ENCODE measurements at places on chromosomes 7 and 10. TPM values are rescaled to one million over a fixed set of nuclear protein-coding genes. Genes with fewer than 3 reads are reported as not detected.
A peak's percentile ranks its signal among the peaks of the same experiment; 100 is the strongest.

The GPR26 gene
- not detected for total RNA-seq

The POLR2J2 gene
- total RNA-seq = 16.4 TPM

The ADAM12 gene
- 16.8 TPM for total RNA-seq

The LRRD1 gene
- not detected for total RNA-seq

The SVOPL gene
- 0.70 TPM for total RNA-seq

The TEX47 gene
- not detected for total RNA-seq

The TFR2 gene
- total RNA-seq = 4.8 TPM

The LRIT1 gene
- not detected for total RNA-seq

The ZNF853 gene
- 13.5 TPM for total RNA-seq

The OPALIN gene
- total RNA-seq = not detected

DNA sequence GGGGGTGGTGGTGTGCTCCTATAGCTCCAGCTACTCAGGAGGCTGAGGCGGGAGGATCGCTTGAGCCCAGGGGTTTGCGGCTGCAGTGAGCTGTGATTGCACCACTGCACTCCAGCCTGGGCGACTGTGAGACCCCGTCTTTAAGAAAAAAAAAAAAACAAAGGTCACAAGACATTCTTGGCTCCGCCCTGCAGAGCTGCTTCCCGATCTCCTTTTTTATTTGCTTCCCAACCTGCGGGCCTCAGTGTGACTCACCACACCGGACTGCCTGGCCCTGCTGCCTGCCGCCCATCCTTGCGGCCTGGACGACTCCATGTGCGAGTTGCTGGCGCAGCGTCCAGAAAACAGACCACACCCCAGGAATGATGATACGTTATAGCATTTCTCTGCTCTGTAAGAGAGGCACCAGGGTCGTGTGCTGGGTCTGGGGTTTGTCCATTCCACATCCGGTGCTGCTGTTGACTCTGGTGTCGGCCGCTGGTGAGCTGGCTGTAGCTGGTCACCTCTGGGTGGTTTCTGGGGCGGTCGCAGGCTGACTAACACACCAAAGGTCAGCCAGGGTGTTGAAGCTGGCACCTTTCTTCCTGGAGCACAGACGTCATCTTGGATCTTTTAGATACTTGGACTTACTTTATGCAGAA, 123.6 kb downstream of the TCF7L2 start:
- DNase-seq = peak; percentile 89

DNA sequence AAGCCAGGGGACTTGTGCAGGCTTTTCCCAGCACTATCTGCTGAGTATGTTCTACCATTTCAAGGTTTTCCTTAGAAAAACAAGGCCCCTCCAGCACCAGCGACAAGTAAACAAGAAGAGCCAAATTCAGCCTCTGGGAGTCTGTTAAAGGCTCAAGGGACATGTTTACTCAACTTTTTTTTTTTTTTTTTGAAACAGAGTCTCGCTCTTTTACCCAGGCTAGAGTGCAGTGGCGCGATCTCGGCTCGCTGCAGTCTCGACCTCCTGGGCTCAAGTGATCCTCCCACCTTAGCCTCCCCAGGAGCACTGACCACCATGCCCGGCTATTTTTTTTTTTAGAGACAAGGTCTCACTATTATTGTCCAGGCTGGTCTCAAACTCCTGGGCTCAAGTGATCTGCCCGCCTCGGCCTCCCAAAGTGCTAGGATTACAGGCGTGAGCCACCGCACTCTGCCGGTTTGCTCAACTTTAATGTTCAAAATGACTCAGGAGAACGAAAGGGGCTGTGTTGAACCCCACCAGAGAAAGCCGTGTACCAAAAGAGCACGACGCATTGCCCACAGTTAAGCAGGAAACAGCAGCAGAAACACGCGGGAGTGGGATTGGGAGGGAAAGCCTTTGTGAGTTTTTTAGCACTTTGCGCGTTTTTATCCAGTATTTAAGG, 772 bp downstream of the PRDX3 start:
- no peak for DNase-seq

DNA sequence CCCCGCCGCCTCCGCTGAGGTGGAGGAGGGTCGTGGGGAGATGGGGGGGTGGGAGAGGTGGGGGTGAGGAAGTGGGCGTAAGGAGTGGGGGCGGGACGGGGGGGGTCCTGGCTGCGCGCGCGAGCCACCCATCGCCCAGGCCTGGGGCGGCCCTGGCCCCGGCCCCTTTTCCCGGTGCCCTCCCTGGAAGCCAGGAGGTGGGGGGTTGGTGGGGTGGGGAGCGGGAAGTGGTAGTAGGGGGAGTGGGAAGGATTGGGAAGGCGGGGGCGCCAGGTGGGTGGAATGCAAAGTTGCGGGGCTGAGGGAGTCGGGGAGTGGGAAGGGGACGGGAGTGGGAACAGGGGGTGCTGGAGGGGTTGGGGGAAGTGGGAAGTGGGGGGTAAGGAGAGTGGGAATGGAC, 319 bp upstream of the MMD2 start:
- no peak for DNase-seq

DNA sequence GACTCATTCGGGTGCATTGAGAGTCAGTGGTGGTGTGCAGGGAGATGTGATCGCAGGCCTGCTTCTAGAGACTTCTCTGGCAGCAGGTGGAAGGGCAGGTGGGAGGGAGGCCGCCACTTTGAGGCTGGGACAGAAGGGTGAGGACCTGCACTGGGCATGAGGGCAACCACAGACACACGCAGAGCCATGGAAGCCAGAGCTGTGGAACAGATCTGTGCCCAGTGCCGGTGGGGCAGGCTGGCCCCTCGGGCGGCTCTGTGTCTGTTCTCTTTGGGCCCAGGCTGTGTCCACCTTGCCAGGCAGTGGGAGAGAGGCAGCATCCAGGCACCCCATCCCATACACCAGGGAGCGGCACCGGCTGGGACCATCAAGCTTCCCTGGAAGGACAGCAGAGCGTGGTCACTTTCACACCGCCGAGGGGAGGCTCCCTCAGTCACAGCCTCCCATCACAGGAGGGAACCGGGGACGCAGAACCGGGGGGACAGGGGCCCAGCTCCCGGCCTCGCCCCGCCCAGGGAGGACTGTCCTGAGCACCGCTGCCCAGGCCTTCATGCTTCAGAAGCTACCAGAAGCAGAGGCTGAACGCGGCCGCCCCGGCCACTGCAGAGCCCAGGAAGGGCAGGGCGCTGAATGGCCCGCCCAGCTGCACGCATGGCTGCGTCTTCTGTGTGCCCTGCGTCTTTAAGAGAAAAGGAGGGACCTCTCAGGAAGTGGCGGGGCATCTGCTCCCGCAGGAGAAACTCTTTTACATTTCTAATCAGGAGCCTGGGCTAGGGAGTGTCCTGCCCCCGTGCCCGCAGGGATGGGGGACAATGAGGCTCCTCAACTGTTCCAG, 32.1 kb downstream of the EN2 start:
- DNase-seq = no peak

- DNase-seq = no peak
Measured at GRCh38 chr7:143233816-143234532, 12.1 kb downstream of the TAS2R40 start.

DNA sequence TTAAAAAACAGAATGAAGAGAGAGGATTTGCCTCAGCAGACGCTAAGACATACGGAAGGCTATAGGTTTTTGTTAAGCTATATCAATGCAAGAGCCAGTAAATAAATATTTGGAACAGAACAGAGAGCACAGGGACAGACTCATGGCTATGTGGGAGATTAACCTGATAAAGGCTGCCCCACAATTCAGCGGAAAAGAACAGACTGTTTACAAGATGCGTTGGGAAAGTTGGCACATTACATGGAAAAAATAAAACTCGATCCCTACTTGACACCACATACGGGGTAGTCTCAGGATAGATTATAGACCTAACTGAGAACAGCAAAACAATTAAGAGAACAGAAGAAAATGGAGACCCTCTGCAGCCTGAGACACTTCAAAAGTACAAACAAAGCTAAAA, 10.8 kb downstream of the KCNH2 start:
- no peak for DNase-seq

DNA sequence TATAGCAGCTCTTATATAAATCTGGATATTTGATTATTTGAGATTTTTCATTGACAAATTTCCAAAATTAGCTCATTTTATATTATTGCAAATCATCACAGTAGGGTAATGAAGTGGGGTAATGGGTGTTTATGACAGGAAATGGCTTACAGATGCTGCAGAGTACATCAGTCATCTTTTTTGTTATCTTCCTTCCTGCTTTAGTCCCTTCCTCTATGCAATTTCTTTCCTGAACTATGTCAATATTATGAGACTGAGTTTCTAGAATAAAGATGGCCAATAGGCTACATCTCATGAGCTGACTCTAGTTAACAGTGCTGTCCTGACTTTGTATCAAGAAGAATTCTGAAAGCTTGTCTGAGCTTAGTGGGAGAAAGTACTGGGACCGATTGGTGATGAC, 244.5 kb downstream of the XPNPEP1 start:
- no peak for DNase-seq

- DNase-seq = peak; percentile 14
Measured at GRCh38 chr7:50610521-50611277, 45.5 kb upstream of the DDC start.

GRCh38 chr7:102323914-102324195, 32.4 kb downstream of the SPDYE6 start:
- DNase-seq = no peak

DNA sequence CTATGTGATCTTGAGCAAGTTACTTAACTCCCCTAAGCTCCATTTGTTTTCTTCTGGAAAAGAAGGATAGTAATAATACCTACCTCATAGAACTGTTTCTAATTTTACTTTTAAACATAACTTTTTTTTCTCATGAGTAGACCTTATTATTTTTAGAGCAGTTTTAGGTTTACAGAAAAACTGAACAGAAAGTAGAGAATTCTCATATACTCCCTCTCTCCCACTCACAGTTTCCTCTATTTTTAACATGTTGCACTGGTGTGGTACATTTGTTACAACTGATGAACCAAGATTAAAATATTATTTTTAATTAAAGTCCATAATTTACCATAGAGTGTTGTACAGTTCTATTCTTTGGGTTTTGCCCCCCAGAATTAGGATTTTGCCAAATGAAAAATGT, 221.3 kb upstream of the CSTF2T start:
- no peak for DNase-seq

GRCh38 chr7:156554488-156554887, 86.1 kb upstream of the RNF32 start:
- DNase-seq = no peak

GRCh38 chr7:24980534-24981170, 674 bp upstream of the OSBPL3 start:
- peak; percentile 53 for DNase-seq

DNA sequence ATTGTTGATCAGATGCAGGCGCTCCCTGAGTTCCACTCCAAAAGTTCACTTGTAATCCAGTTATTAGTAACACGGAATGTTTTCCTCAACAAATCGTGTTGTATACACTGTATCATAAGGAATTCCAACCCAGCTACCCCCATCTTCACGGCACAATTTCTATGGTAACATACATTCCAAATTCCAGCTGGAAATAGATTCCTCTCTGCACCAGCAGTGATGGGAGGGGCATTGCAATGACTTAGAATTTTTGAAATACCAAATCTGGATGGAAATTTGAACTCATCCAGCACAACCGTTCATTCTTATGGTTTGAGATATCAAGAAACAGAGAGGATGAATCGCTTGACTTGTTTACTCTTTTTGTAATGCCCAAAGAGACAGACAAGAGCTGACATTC, 38.9 kb upstream of the RHEB start:
- no peak for DNase-seq

DNA sequence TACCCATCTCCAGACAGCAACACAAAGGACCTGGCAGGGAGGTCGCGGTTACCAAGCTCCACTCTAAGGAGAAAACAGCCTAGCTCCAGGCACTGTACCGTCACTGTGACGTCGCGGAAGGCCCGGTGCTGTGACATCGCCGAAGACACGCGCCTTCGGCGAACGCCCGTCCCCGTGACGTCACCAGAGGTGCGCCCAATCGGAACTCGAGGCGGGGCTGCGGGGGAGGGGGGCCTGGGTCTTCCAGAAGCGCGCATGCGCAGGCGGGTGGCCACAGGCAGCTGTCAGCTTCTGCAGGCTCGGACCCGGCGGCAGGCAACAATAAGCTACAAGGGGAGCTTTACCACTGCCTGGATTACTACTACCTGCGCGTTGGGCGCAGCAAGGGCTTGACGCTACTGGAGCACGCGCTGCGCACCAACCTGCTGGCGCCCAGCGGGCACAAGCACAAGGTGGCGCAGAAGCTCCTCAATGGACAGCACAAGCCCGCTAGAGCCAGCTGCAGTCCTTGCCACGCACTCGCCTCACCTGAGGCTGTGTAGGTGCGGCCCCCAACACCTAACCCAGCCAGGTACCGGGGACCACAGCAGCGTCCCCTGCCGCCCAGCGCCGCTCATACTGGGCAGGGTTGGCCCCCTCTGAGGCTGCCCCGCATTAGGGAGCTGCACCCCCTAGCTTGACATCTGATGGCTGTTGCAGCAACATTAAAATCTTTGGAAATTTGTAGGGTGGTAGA, 208.4 kb downstream of the TPST1 start:
- peak; percentile 66 for DNase-seq

DNA sequence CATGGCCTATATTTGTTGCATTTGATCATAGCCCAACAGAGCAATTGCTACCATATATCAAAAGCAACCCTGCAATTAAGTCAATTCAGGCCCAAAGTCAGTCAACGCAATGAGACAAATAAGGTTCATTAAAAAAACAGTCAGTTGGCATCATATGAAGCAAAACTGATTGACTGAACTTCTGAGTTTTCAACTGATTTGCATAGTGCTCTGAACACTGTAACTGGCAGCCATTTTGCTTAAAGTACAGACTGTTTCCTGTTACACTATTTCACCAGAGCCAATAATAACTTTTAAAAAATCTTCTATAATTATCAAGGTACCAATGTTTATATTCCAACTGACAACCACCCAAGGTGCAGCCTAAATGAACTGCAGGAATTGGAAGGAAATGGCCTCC, 68.4 kb upstream of the RAPGEF5 start:
- DNase-seq = no peak

GRCh38 chr7:111678281-111678680, 116.0 kb upstream of the IMMP2L start:
- DNase-seq = no peak

DNA sequence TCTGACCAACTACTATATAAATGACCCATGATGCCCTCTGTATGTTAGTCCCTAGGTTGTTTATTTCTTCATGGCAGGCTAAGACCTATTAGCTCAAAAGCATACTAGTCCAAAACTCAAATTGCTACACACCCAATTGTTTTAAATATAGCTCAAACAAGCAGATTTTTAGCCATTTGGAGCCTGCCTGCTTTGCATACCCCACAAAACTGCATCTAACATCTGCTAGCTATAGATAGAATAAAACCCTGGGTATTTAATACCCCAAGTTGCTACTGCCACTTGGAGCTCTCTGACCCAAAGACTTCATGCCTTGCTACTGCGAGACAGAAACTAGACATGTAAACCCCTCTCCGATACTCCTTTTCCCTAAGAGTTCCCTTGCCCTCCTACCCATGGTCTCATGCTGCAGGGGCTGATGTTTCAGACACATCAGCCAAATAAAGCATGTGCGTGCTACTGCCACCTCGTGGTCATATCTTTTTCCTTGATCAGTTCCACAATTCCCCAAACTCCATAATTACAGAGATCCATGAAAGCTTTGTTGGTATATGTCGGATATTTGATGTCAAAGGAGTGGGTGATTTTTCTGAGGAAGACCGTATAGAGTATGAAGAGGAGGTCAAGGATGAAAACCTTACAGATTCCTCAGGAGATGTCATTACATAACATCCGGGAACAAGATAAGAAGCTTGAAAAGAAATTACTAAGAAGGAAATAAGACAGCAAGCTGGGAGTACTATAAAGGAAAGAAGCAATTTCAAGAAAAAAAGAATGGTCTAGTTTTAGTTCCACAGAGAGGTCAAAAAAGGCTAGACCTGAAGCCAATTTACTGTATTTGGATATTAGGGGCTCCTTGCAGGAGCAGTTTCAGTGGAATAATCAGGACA, 386.6 kb downstream of the SH2D4B start:
- no peak for DNase-seq

- DNase-seq = no peak
Measured at GRCh38 chr7:2037301-2037807, 195.4 kb downstream of the MAD1L1 start.

Data from PC-9 (cell line).